ENCODE measurements at places on chromosomes 1 and 21.

DNA sequence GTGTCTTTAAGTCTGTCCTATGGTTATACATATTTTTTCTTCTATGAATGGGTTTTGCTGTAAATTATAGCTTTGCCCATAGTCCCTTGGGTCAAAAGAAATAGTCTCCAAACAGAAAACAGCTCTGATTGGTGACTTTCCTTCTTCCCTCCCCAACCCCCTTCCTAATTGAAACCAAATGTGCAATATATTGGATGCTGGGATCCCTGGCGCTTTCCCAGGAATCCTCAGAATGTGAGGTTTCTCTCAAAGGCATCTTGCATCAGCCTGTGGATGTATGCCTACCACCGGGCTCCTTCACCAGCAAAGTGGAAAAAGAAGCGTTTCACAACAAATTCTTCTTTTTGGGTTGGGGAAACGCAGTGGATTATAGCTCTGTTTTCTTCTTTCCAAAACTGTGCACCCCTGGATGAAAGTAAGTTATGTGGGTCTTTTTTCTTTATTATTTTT is at the start of gene DDR2:
Gene DDR2, plus strand, starts transcription at position 248 of the 450 bp plus-strand sequence. CDS start 86,600 bp downstream, outside the sequence.
- peak; percentile 87 for DNase-seq

DNA sequence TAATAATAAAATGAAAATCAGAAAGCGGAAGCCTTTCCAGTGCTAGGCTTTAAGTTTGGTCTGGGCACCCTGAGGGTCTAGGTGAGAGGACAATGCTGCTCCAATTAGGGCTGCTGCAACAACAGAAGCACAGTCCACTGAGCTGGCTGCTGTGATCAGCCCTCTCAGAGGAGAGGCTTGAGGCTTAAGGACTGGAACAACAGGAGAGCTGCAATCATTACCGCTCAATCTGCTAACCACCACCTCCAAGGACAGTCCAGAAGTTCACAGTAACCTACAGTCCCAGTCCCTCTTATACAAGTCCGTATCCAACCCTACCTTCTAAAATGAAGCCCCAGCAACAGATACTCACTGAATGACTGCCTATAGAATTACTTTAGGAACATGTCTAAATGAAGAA is 62.1 kb downstream of the USP24 start:
- DNase-seq: no peak

GRCh38 chr21:34615487-34615814 is 538 bp upstream of the RCAN1 start:
- no peak for DNase-seq

DNA sequence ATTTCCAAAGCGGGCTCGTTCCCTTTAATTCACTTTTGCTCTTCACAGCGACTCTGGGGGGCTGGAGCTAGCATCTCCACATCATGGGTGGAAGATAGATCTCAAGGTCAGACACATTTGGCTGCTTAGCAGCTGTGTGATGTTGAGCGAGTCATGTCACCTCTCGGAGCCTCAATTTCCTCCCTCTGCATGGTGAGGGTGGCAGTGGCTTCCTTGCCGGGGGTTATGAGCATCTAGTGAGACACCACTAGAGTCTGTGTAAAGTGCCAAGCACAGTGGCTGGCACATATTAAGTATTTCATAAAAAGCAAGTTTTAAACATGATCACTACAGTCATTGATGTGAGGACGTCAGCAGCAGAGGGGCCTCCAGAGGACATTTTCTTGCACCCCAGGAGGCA is 16.9 kb upstream of the ECE1 start:
- DNase-seq: no peak

DNA sequence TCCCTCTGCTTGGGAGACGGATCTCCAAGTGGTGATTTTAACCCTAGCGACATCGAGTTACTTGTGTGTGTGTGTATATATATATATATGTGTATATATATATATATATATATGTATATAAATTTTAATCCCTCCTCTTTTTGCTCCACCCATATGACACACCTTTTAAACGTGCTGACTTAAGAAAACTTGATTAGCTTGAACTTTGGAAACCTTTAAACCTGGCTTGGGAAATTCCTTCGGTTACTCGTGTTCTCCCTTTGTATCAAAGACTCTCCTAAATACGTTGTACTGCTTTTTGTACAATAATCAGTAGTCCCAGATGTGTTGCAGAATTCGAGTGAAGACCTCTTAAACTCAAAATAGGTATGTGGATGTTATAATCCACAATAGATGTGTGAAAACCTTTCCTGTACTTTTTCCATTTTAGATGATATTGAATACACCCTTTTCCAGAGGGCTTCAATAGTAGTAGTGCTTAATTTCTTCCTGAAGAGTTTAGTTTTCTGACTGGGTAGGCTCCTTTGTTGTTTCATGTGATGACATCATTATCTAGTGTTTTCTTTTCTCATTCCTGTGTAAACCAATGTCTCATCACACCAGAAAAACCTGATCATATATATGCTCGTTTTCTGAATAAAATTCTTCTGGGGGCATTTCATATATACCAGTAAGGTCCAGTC is 1.4 kb downstream of the RNF11 start:
- no peak for DNase-seq

DNA sequence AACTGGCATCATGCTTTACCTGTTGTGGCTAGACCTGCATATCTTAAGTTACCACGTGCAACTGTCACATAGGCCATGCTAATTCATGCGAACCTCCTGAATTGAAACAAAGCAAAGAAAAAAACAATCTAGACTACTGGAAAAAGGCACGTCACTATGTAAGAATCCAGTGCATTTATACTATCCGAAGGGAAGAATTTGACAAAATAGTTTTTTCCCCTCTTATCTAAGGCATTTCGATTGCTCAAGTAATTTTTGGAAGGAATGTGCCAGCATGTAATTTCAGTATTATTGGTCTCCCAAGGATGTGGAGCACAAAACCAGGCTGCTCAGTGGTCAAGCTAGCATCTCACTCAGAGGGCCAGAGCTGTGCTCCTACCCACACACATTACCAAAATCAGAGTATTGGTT is 31.5 kb upstream of the C1orf198 start:
- DNase-seq: peak; percentile 56

DNA sequence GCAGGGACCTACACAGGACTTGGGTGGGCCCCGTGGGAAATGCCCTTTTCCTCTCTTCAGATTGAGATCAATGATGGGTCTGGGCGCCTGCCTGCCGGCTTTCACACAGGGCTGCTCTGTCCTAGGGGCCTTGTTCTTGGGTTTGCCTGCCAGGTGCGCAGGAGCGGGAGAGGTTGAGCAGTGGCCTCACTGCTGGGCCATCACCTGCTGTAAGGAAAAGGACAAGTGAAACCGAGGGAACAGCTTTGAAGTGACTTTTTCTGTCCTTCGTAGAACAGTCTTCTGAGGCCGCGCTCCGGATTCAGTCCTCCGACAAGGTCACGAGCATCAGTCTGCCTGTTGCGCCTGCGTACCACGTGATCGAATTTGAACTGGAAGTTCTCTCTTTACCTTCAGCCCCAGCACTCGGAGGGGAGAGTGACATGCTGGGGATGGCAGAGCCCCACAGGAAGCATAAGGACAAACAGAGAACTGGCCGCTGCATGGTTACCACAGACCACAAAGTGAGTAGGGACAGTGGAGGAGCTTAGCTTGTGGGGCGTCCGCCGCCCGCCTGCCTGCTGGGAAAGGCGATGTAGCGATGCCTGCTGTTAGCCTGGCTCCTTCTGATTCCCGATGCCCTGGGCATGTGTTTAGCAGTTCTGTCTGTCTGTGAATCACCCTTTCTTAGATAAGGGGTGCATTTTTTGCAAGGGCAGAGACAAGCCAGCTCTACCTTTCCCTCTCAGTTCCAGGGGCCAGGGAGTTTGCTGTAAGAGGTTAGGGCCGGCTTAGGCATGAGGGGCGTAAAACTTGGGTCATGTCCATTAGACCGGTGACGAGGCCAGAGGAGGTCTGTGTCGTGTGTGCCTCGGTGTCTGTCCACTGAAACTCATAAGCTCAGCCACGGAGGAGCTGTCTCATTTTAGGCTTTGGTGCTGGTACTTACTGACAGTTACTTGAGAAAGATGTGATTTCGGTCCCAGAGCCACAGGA is 19.5 kb upstream of the PWP2 start:
- DNase-seq: no peak

DNA sequence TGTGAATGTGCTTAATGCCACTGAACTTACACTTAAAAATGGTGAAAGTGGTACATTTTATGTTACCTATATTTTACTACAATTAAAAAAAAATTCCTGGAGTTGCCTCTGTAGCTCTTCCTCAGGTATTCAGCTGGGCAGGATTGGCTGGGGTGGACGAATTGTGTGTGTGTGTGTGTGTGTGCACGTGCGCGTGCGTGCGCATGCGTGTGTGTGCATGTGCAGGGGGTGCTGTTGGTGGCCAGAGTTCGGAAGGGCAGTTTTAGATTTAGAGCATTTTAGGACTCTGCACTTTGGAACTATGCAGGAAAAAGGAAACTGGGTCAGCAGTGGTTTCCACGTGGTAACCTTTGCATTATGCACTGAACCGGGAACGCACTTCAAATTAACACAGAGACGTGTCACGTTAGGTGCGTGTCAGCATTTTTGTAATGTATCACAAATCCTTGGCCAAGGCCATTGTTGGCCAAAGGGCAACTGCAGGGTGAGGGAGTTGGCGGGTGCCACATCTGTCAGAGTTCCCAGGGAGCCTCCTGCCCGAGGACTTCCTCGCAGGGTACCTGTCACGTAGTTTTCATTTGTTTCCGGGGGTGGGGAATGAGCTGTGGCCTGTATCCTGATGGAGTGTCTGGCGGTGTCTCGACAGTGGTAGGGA is 312.8 kb downstream of the CAMTA1 start:
- no peak for DNase-seq

DNA sequence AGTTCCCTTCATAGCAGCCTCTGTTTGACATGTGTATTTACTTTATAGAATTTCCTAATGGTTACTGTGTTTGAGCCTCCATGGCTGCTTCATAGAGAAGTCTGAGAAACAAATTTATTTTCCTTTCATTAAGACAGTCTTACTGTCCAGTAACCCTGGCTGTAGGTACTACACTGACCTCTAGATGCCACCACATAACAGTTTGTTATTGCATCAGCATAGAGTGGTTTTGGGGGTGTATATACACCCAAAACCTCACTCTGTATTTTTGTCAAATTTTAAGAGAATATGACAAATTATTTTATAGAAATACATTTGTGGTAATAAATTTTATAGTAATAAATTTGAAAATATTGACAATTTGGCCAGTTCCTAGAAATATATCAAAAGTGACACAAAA is 57.3 kb downstream of the OBSCN start:
- no peak for DNase-seq

- peak; percentile 46 for DNase-seq
Observed at GRCh38 chr1:246497331-246497915, 9.7 kb downstream of the SMYD3 start.

- DNase-seq: peak; percentile 28
Observed at GRCh38 chr1:171344473-171344820, 30.5 kb downstream of the FMO4 start.

GRCh38 chr1:162906485-162906884 is 45.5 kb upstream of the CCDC190 start:
- no peak for DNase-seq

GRCh38 chr1:226046240-226046639 is 16.3 kb upstream of the H3-3A start:
- no peak for DNase-seq

DNA sequence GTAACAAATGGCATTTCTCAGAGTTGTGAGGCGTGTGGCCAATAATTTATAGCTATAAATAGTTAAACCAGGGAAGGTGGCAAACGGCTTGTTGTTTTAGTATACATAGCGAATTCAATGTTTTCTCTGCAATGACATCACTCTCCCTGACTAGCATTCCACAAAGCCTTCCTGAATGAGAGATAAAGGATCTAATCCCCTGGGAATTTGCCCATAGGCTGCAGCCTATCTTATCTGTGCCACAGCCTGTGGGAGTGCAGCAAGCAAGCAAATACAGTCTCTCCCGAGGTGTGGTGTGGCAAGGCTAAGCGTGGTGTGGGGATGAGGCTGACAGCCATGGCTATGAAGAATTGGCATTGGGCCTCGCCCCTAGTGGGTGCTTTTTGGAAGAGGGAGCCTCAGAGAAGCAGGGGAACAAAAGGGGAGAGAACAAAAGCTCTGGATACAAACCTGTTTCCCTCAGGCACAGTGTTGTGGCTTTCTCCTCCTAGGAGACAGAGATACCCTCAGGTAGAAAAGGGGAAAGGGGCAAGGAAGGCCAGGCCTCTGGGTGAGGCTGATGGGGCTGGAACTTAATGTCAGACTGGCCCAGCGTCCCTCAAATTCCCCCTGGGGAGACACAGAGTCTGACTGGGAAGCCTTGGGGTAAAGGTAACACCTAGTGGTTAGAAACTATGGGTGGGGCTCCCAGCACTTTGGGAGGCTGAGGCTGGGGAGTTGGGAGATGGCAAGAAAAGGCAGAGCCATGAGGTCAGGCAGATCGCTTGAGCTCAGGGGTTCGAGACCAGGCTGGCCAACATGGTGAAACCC is 8.9 kb downstream of the TAGLN2 start:
- DNase-seq: no peak

DNA sequence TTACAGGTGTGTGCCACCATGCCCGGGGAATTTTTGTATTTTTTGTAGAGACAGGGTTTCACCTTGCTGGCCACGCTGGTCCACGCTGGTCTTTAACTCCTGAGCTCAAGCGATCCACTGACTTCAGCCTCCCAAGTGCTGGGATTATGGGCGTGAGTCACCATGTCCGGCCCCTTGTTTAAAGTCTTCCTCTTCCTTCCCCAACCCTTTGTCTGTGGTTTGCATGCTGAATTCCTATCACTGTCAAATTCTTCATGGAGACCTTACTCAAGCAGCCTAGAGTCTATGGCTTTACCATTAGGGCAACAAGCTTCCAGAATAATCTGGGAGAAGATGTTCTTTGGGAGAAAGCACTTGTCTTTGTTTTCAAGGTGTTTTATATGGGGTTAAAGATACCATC is 34.7 kb downstream of the B3GALT5 start:
- no peak for DNase-seq

GRCh38 chr1:9553736-9554144 is 14.5 kb downstream of the SLC25A33 start:
- no peak for DNase-seq

DNA sequence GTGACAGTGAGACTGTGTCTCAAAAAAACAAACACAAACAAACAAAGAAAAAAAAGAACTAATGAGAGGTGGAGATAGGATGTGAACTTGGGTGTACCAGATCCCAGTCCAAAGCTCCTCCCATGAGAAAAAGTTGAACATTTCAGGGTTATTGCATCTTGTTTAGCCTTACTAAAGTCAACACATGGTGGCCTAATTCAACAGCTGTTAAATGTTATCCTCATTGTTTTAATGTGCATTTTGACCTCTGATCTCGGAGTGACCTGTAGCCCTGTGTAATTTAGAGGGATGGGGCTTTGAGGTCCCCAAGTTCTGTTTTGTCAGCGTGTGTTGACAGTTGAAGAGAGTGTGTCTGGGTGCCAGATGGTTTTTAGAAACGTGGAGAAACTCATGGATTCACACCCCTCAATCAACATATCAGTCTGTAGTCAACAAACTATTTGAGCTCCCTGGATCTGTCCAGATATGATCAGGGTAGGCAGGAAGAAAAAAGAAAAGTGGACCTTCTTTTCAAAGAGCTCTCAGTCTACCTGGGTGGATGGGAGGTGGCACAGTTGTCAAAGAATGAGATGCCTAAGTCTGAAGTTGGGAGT is 34.7 kb downstream of the PTPRU start:
- no peak for DNase-seq
